Motor neuron (in vitro differentiated cells): ENCODE measurements at places on chromosomes 1 and 21. TPM values are rescaled to one million over a fixed set of nuclear protein-coding genes. Genes with fewer than 3 reads are reported as not detected.

GRCh38 chr21:34815831-34816705, 147.3 kb downstream of the CLIC6 start:
- ATAC-seq, result no peak

DNA sequence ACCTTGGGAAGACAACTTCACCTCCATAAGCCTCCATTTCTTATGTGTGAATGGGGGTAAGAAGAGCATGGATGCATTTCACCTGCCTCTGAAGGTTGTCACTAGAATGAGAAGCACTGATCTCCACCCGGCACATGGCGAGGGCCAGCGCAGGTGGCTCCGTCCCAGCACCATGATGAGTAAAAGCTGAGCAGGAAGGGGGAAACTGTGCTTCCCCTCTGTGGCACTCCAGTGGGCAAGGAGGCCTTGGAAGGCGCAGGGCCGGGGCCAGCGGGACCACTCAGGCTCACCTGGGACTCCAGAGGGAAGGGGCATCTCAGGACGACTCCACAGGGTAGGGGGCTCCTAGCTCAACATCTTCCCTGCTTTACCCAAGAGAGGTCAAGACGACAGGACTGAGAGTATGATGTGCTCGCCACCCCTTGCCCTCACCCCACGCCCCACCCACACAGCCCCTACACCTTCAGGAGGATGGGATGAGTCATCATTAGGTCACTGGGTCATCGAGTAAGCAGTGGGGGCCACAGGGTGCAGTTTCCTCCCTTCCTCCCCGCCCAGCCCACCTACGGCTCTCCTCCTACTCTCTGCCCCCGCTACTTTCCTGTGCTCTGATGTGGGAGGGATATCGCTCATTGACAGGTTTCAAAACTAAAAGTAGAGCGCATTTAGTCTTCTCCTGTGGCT, 112.1 kb downstream of the HIVEP3 start:
- peak; percentile 39 for ATAC-seq

- peak; percentile 84 for ATAC-seq
Observed at GRCh38 chr1:184716158-184716557, 38.5 kb downstream of the EDEM3 start.

DNA sequence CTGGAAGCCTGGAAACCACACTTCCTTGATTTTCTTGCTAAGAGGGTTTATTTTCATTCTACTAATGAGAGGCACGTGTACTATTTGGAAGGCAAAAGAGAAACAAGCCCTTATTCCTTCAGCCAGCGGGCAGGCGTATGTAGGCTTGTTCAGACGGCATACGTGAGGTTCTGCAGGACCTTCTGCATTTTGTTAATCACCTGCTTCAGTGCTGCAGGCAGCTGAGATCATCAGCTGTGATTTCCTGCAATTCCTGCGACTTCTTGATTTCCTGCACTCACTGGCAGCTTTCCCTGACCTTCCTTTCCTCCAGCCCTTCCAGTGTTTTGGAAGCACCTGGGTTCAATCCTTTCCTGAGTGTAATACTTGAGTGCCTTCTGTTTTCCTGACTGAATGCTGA, 43.4 kb downstream of the TSNAX start:
- ATAC-seq, result peak; percentile 28

DNA sequence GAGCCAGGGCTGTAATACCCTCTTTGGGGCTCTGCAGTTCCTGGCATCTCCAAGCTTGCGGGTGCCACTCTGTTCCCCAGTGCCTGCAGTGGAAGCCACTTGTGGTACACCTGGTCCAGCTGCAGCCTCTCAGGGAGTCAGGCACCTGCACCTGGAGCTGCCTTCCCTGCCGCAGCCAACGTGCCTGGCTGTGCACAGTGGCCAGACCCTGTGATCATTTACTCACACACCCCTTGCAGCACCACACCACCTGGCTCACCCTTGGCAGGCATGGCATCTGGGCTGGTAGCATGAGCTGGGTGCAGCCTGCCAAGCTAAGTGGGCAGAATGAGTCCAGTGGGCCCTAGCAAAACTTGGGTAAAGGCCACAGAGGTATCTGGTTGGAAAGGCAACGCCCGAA, 51.1 kb upstream of the NTPCR start:
- no peak for ATAC-seq

MAP1LC3C gene
- total RNA-seq, result 4.5 and 4.8 TPM in 2 replicates

DNA sequence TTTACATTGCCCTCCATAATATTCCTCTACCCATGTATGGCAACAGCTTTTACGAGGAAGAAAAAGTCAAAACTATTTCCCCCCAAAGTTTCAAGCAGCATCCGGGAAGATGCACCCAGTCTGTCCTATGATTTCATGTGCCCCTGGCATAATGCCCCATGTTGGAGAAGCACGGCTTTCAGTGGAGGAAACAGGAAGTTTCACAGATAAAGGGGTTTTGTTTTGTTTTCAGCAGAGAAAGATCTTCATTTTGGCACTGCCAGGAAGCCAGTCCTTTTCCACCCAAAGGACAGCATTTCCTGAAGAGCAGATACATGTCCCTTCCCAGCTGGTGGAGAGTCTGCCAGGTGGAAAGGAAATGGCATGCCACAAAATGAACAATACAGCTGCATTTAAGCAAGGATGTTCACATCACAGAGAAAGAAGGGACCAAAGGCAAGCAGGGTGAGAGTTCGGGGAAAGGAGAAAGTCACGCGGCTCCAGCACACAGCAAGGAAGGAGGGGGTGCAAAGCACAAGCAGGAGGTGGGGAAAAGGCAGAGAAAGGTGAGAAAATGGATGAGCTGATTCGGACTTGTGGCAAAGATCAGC, 95.3 kb upstream of the HIVEP3 start:
- no peak for ATAC-seq

MMP23B gene
- 3.6 and 3.9 TPM in 2 replicates for total RNA-seq

CATSPERE gene
- total RNA-seq, result 0.65 and 0.69 TPM in 2 replicates

DNA sequence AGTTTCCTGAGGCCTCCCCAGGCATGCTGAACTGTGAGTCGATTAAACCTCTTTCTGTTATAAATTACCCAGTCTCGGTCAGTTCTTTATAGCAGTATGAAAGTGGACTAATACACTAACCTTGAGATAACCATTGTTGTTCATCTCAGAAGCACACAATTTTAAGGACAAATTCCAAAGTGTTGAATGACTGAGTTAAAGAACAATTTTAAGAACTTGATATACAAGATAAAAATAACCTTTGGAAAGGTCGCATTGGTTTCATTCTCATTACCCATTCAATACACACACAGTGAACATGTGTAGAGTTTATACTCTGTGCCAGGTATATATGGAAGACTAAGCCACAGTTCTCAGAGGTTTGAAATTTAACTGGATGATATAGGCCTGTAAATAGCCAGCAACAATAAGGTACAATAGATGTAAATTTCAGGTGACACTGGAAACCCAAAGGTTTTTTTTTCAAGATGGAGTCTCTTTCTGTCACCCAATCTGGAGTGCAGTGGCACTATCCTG, 19.1 kb upstream of the SRSF10 start:
- ATAC-seq, result no peak

FAM43B gene
- total RNA-seq, result 3.1 and 4.1 TPM in 2 replicates

C1QA gene
- total RNA-seq, result not detected in 2 replicates
